NCI-H69 (cell line): ENCODE measurements at places on chromosomes 4 and X.
A peak's percentile ranks its signal among the peaks of the same experiment; 100 is the strongest.

- no peak for DNase-seq
Observed at GRCh38 chr4:151661873-151662272, 98.9 kb downstream of the GATB start.

GRCh38 chrX:120428309-120428708 is 40.8 kb downstream of the LAMP2 start:
- peak; percentile 11 for DNase-seq

DNA sequence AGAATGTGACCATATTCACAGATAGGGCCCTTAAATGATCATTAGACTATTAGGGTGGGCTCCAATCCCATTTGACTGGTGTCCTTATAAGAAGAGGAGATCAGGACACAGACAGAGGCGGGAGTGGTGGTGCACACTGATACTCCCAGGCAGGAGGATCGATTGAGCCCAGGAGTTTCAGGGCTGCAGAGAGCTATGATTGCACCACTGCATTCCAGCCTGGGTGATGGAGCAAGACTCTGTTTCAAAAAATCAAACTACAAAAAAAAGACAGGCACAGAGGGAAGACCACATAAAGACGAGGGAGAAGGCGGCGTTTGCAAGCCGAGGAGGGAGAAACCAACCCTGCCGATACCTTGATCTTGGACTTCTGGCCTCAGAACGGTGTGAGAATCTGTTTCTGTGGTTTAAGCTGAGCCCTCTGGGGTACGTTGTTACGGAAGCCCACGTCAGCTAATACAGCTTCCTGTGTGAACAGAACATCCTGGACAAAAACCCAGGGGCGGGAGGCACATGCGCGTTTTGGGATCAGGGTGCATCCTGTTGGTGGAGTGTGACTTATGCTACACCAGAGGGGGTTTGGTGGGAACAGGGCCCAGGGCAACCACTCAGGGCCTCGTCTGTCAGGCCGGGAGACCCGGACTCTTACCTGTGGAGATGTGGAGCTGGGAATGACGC is 211.8 kb upstream of the PSAPL1 start:
- DNase-seq: no peak

- DNase-seq: no peak
Observed at GRCh38 chr4:173404296-173404865, 5.5 kb upstream of the SCRG1 start.

- no peak for DNase-seq
Observed at GRCh38 chrX:141619336-141619735, 29.8 kb downstream of the SPANXA2 start.

DNA sequence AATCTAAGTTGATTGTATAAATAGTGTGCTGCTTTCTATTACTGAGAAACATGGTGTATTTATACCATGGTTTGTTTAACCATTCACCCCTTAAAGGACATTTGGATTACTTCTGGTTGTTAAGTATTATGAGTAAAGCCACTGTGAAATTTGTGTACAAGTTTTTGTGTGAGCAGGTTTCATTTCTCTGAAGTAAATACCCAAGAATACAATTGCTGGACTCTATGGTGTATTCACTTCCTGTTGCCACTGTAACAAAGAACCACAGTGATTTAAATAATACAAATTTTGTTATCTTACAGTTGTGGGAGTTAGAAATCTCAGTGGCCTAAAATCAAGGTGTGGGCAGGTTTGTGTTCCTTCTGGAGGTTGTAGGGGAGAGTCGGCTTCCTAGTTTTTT is 869.6 kb downstream of the CCSER1 start:
- DNase-seq: no peak

DNA sequence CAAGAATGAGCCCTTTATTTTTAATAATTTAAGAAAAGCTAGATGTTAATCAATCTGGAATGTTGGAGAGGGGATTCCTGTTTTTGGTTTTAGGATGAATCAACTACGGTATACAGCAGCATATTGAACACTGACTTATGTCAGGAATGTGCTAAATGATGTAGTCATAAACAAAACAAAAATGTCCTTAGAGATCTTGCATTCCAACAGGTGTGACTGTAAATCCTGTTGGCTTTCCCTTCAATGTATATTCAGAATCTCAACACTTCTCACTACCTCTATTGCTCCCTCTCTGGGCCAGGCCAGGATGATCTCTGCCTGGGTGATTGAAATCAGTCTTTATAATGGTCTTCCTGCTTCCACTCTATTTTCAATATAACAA is 37.8 kb upstream of the BDH2 start:
- DNase-seq: no peak

- DNase-seq: peak; percentile 70
Observed at GRCh38 chr4:139913398-139913990, 240.5 kb downstream of the MAML3 start.

- DNase-seq: no peak
Observed at GRCh38 chrX:133869270-133869669, 116.1 kb downstream of the GPC3 start.

DNA sequence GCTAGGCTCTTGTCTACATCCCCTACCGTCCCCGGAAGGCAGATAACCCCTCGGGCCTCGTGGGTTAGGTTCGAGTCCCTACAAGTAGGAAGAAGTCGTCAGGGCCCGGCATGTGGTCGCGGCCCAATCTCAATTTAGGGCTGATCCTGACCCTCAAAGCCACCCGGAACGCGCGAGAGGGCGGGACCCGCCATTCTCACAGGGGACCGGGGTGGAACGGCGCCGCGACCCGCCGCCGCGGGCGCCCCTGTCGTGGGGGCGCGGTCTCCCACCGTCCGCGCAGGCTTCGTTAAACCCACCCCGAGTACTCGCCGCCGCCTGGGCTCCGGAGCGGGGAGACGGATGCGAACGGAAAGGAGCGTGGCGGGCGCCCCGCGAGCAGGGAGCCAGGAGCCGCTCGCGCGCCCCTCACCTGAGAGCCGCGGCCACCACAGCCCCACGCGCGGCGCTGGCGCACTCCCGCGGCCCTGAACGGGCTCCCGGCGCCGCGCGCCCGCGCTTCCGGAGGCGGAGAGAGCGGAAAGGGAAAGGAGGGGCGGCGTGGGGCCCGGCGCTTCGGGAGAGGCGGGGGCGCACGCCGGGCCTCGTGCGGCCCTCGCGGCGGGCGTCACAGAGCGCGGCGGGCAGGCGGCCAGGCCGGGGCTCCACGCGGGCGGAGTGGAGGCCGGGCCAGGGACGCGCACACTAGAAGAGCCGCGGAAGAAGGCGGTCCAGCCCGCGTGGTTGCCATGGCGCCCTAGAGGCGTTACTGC is at the start of gene CFAP97:
Gene CFAP97, minus strand, starts transcription at position 515 of the 752 bp plus-strand sequence. CDS start 12,804 bp downstream, outside the sequence.
- peak; percentile 90 for DNase-seq

- DNase-seq: no peak
Observed at GRCh38 chr4:36256398-36256891, 12.1 kb upstream of the ARAP2 start.

DNA sequence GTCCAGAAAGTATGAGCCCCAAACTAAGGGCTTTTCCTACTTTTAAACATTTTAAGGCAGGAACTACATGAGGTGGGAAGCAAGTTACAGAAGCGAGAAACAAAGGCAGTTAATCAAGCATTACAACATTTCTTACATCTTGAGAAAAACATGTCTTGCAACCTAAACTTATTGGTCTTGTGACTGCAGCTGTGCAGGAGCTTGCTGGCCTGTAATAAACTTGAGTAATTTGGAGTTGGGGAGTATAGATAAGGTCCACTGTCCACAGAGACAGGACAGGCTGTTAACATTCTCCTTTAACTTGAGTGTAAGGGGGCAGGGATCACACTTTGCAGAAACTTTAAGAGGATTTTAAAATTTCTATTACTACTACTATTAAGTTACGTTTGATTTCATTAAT is 2.7 kb upstream of the UGT8 start:
- no peak for DNase-seq

DNA sequence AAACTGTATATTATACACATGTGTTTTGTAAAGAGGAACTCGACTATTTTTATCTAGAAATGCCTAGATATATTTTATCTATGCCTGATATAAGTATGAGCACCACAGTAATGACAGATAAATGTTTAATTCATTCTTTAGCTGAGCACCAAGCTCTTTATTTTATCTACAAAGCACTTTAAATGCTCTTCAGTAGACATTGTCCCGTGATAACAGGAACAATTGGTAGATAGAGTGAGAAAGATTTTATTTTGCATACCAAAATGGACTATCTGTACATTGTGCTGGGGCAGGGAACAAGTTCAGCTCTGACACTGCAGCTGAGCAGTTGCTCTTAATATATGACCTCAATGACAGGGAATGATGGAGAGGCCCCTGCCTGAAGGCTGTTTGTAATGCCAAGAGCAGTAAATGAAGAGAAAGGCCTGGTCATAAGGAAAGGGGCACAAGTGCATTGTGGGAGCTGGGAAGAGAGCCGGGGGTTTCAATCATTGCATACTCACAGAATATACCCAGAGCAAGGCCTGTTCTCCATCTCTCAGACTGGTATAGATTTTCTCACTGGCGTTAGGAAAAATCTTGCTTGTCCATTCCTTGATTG is 57.3 kb downstream of the SEPTIN11 start:
- no peak for DNase-seq

- no peak for DNase-seq
Observed at GRCh38 chr4:144572660-144573059, 73.3 kb upstream of the HHIP start.

DNA sequence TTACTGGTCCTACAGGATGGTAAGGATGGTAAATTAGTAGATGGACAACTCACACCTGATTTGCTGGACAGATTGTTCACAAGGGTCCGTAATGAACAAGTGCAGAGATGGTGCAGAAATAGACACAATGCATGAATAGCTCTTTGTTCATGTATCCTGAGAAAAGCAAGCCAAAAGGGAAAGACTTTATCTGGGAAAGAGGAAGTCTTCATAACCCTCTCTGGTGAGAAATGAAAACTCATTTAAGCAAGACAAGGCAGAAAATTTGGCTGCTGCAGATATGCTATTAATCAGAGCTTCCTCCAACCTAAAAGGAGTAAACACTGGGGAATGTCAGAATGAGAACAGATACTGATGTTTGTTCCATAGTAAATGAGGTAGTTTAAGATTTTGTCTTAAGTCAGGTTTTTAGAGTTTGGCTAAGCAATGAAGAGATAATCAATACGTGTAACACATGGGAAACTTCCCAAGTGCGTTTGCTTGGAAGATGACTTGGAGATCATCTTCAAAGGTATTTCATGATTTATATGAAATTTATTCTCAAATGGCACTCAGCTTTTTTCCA is 152.4 kb upstream of the BMPR1B start:
- no peak for DNase-seq

- DNase-seq: peak; percentile 71
Observed at GRCh38 chr4:82430964-82431745, 765 bp downstream of the ENOPH1 start.

DNA sequence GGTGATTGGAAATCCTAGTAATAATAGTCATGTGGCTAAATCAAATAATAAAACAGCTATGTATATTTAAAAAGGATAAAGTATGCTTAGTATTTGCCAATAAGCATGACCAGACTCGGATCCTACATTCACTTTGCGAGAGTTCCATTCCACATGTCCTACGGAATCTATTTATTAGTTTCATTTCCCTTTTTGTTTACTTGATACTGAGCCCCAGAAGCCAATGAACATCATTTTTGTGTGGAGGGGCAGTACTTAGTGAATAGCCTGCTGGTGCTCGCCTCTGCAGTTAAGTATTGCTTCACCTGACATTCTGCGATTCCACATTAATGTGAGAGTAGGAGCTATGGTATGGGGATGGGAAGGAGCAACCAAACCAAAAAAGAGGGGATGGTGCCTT is 58.5 kb upstream of the NAP1L5 start:
- DNase-seq: no peak

GRCh38 chr4:144302704-144303536 is 162.4 kb upstream of the GYPA start:
- no peak for DNase-seq

GRCh38 chrX:119778829-119779228 is 12.6 kb downstream of the RPL39 start:
- DNase-seq: no peak

GRCh38 chrX:131792789-131793462 is 230.2 kb upstream of the STK26 start:
- DNase-seq: peak; percentile 92

GRCh38 chrX:49270249-49270921 is 792 bp downstream of the PPP1R3F start:
- no peak for DNase-seq

- DNase-seq: peak; percentile 47
Observed at GRCh38 chr4:985123-985830, 1.6 kb upstream of the IDUA start.

- DNase-seq: no peak
Observed at GRCh38 chr4:14084598-14084997, 457.1 kb upstream of the BOD1L1 start.

GRCh38 chr4:145380123-145380522 is 101.5 kb upstream of the SMAD1 start:
- DNase-seq: no peak

- DNase-seq: no peak
Observed at GRCh38 chr4:14293582-14293981, 666.1 kb upstream of the BOD1L1 start.

DNA sequence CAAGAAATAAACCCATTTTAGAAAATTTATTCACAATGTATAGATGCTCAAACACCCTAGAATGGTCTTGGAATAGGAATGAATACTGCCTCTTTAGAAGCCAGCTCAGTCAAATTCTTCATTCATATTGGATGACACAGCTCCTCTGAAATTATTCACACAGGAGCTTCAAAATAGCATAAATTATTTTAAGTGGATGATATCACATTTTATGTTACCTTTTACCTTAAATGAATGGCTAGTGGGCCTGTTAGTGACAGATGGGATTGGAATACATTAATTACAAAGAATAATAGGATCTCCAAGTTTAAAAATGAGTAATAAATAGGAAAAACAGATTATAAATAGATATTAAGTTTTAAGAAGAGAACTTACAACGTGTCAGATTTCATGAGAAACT is 184.4 kb downstream of the GABRB1 start:
- no peak for DNase-seq

GRCh38 chr4:14853176-14853943 is 148.9 kb upstream of the CPEB2 start:
- DNase-seq: no peak

GRCh38 chr4:164116286-164116685 is 621.8 kb downstream of the TMA16 start:
- DNase-seq: no peak

DNA sequence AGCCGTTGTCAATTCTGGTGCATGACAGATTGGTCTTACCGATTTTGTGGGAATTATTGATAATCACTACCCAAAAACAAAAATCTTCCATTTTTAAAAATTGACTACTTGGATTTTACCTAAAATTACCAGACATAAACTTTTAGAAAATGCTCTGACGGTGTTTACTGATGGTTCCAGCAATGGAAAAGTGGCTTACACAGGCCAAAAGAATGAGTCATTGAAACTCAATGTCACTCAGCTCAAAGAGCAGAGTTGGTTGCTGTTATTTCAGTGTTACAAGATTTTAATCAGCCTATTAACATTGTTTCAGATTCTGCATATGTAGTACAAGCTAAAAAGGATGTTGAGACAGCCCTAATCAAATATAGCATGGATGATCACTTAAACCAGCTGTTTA is 23.0 kb upstream of the UGT2B17 start:
- DNase-seq: no peak

DNA sequence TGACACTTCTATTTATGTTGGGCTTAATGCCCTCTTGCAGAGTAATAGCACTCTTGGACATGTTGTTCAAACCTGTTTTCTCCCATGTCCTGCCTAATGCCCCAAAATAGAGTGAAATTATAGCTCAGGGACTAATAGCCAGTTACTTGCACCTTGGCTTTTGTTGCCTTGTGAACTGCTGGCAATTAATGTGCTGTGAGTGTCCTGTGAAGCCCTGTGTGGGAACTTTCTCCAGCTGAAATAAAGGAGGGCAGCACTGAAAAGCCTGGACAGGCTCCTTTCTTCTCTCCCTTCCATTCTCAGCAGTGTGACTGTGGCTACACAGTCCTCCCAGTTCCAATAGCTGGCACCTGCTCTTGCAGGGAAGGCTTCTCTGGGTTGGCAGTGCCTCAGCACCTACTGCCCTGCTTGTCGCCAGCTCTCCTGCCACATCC is 72.4 kb downstream of the DCLK2 start:
- DNase-seq: peak; percentile 77
